Activated CD4-positive, alpha-beta T cell treated with anti-CD3 and anti-CD28 coated beads for 36 hours (primary cell): ENCODE measurements at places on chromosomes 7 and 10.

GRCh38 chr7:157404845-157405481, 68.2 kb downstream of the DNAJB6 start:
- peak; percentile 71 for DNase-seq

- DNase-seq = no peak
Observed at GRCh38 chr7:44193011-44193802, 4.0 kb upstream of the GCK start.

- no peak for DNase-seq
Observed at GRCh38 chr7:81993186-81993585, 223.3 kb upstream of the HGF start.

DNA sequence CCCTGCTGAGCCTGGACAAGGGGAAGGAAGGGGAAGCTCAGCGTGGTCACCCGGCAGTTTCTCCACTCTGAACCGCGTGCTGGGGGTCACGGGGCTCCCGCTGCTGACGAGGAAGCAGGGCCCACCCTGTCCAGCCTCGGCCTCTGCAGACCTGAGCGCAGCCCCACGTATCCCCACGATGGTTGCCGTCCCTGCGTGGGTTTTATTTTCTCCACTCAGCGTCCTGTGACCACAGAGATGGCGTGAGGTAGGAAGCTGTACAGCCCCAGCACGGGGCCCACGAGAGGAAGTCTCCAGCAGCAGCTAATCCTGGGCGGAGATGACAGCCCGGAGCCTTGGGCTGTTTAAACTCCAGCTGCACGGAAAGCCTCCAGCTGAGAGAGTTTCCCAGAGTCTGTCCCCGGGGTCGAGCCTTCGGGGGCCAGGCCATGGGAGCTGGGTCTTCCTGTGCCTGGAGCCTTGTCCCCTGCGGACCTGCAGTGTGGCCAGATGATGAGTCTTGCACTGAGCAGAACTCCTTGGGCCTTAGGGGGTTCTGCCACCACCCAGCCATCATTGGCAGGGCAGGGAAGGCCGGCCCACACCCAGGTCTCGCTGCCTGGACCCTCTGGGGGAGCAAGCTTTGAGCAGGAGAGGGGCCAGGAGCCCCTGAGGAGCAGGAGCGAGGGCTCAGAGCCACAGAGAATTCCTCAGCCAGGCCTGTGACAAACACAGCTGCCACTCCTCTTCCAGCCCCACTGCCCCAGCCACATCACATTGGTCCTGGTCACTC, 72.8 kb upstream of the FAM20C start:
- DNase-seq = no peak

GRCh38 chr7:155053002-155053401, 17.1 kb upstream of the HTR5A start:
- DNase-seq = no peak

- DNase-seq = no peak
Observed at GRCh38 chr7:4216016-4216415, 466.1 kb upstream of the FOXK1 start.

DNA sequence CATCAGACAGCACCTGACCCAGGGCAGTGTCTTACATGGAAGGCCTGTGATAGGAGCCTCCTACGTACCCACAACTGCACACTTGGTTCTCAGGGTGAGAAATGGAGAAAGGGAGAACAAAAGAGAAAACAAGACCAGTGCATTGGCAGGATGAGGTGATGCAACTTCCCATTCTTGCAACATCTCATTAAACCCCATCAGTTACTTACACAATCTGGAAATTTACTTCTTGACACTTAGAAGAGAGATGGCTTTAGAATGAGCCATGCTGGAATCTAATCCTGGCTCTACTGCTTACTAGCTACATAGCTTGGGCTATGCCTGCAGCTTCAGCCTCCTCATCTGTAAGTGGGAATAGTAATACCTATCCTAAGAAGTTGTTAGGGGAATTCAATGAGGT, 391.7 kb downstream of the KCNMA1 start:
- no peak for DNase-seq

- DNase-seq = no peak
Observed at GRCh38 chr7:104790440-104790839, 223.6 kb upstream of the KMT2E start.

DNA sequence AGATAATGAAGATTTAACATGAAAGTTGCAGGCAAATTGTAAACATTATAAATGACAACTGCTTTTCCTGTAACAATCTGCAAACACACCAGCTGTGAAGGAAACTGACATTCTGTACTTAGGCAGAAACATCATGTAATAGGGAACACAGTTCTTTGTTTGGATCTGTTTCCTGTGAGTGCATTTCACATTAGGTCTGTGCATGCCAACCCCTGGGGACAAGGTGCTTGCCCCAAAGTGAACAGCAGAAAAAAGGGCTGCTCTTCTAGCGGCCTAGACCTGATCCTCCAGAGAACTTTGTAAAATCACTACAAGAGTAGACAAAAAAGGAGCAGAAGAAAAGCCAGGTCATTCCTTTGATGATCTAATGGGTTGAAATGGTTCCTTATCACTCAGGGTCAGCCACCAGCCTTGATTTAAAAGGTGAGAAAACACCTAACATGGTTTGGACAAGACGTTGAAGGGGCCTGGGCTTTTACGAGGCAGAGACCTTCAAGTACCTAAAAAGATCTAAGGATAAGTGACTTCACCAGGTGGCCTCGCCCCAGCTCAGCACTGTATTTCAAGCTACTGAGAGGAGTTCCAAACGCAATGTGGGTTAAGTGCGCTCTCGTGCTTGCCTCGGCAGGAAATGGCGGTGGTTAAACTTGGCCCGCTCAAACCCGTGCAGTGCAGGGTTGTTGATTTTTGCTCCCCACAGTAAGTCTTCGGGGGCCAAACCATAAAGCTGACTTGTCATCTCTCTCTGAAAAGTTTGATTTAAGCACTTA, 249.7 kb downstream of the CREB5 start:
- DNase-seq = peak; percentile 15

GRCh38 chr10:122571892-122572291, 11.3 kb downstream of the DMBT1 start:
- DNase-seq = no peak

GRCh38 chr10:67803588-67804394, 34.2 kb downstream of the DNAJC12 start:
- peak; percentile 49 for DNase-seq

GRCh38 chr7:34155220-34155908, 250.0 kb downstream of the BMPER start:
- no peak for DNase-seq

DNA sequence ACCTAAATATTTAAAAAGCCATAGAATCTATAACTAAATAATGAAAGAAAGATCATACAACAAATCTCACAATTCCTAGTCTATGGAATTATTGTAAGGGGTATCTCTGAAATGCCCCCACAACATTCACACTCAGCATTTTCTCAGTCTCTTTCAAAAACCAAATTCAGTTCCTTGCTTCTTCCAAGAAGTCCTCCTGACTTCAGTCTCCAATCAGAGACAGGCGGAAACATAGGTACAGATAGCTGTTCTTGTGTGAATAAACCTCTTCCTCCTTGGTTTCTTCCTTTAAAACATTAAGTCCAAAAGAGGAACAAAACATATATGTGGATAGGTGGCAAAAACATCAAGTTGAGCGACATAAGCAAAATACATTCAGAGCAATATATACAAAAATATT, 13.9 kb upstream of the FBXW4 start:
- no peak for DNase-seq
